ENCODE measurements at places on chromosomes 5 and 9. TPM values are rescaled to one million over a fixed set of nuclear protein-coding genes. Genes with fewer than 3 reads are reported as not detected.

KLHL3 gene
- total RNA-seq: 2.0 TPM

CER1 gene
- total RNA-seq: not detected

CYSRT1 gene
- total RNA-seq: 0.92 TPM

DNAH5 gene
- 0.71 TPM for total RNA-seq

ADCY2 gene
- total RNA-seq: not detected

MARVELD2 gene
- total RNA-seq: 23.1 TPM

MYOZ3 gene
- total RNA-seq: 0.53 TPM

HSPA5 gene
- total RNA-seq: 315 TPM

SPINK7 gene
- not detected for total RNA-seq

MTRR gene
- total RNA-seq: 40.0 TPM

GARIN3 gene
- total RNA-seq: not detected

PRR16 gene
- total RNA-seq: not detected

SRP19 gene
- 95.7 TPM for total RNA-seq

ORM1 gene
- total RNA-seq: not detected

ZBTB5 gene
- total RNA-seq: 8.9 TPM

RLN1 gene
- total RNA-seq: 0.18 TPM

GFRA3 gene
- not detected for total RNA-seq

F12 gene
- total RNA-seq: 9.7 TPM

CNTNAP3B gene
- total RNA-seq: 4.5 TPM

TMEM174 gene
- total RNA-seq: not detected

SPATA31D4 gene
- not detected for total RNA-seq

SCGB3A1 gene
- total RNA-seq: not detected

PAX5 gene
- under 0.01 TPM for total RNA-seq

PCDHB16 gene
- not detected for total RNA-seq

NEUROG1 gene
- total RNA-seq: not detected

WNT8A gene
- total RNA-seq: not detected

C7 gene
- not detected for total RNA-seq

HSD17B4 gene
- 119 TPM for total RNA-seq

CATSPER3 gene
- 0.10 TPM for total RNA-seq

LCN1 gene
- total RNA-seq: not detected

ZNG1A gene
- total RNA-seq: 35.8 TPM

SLC45A2 gene
- not detected for total RNA-seq

NMUR2 gene
- not detected for total RNA-seq

HDAC3 gene
- total RNA-seq: 67.5 TPM

PCDHGB6 gene
- total RNA-seq: 0.14 TPM

DOCK8 gene
- total RNA-seq: 1.6 TPM

GALNT12 gene
- 0.81 TPM for total RNA-seq

DNAJB5 gene
- 12.9 TPM for total RNA-seq

ECSCR gene
- not detected for total RNA-seq

PFDN1 gene
- total RNA-seq: 70.9 TPM

KYAT1 gene
- 13.2 TPM for total RNA-seq

RASA1 gene
- 43.4 TPM for total RNA-seq

SPAAR gene
- not detected for total RNA-seq

STKLD1 gene
- total RNA-seq: 0.49 TPM

ENTPD8 gene
- total RNA-seq: not detected

C5orf58 gene
- not detected for total RNA-seq

SLC1A3 gene
- total RNA-seq: 18.2 TPM

TTLL11 gene
- total RNA-seq: 12.1 TPM
